ENCODE measurements at places on chromosomes 12 and 14.

DNA sequence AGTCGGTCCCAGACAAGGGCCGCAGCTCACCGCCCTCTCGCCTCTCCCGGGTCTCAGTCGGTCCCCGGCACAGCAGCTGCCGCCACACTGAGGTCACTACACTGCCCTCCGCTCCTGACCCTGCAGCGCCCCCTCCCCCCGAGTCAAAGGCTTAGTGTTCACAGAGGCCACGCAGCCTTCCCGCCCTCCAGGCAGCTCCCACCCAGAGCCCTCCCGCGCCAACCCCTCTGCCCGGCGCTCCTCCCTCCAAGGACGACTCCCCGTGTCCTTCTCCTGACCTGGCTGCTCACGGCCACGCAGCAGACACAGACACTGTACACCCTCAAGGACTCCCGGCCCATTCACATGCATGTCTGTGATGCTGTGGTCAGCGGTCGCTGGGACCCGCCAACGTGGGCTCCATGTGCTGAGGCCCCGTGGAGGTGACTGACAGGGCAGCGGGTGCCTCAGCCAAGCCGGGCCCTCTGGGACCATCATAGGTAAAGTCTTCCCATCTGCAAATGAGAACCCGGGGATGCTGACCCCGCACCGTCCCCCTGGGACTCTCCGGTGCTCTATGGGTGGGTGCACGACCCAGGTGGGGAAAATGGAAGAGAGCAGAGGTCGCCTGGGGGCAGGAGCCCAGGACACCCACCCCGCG, 16.3 kb upstream of the GALNT9 start:
- no peak for DNase-seq

- no peak for DNase-seq
These were observed 34.6 kb downstream of the LMNTD1 start for GRCh38 chr12:25518512-25518911.

DNA sequence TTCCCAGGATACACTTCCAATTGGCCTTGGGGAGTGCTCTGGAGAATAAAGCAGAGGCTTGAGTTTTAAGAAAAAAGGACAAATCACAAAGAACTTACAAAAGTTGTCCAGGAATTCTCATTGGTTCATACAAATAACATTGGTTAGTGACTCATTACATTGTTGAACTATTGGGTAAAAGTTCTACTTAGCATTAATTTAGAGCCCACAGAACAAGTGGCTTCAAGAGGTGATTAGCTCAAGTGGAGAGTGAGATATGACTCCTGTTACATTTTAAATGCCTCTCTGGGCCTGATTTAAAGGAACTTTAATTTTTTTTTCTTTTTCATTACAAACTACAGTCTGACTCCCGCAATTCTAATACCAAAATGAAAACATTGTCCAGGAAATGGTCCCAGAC, 72.9 kb downstream of the ASCL4 start:
- DNase-seq, result no peak

- DNase-seq, result no peak
These were observed 227.3 kb downstream of the DPF3 start for GRCh38 chr14:72666610-72667009.

DNA sequence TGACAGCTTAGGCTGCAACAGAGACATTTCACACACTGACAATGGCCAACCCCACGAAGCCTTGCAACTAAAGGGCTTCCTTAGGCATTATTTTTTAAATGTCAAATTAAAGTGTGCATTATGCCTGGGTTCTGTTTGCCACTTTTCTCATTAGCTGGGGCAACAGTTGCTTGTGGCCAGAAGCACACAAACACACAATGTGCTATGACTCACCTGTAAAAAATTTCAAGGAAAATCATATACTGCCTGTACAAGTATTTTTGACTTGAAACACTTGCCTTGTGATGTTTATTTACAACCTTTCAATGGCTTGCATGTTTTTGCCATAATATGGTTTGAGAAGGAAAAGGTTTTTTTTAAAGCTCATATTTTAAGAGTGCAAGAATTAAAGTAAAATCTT, 1.9 kb downstream of the NTN4 start:
- no peak for DNase-seq

DNA sequence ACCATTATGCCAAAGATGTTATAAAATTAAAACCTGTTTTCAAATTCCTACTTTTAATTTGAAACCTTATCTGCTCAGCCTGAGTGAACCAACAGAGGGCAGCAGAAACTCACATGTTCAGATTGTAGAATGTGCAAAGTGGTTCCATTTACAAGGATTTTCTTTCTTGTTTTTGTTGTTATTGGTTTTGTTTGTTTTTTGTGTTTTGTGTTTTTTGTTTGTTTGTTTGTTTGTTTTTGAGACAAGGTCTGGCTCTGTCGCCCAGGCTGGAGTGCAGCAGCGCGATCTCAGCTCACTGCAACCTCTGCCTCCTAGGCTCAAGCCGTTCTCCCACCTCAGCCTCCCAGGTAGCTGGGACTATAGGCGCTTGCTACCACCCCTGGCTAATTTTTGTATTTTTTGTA, 22.8 kb upstream of the GARIN2 start:
- DNase-seq, result no peak

- DNase-seq, result no peak
These were observed 152.2 kb downstream of the CHST11 start for GRCh38 chr12:104608998-104609397.

- DNase-seq, result no peak
These were observed 28.6 kb upstream of the NR1H4 start for GRCh38 chr12:100445081-100445481.

- DNase-seq, result peak; percentile 74
These were observed 4.4 kb downstream of the KMT5A start for GRCh38 chr12:123388177-123388950.

GRCh38 chr12:128018067-128018466, 248.9 kb upstream of the TMEM132C start:
- DNase-seq, result no peak

GRCh38 chr12:46933947-46934346, 108.2 kb upstream of the SLC38A4 start:
- DNase-seq, result peak; percentile 4

DNA sequence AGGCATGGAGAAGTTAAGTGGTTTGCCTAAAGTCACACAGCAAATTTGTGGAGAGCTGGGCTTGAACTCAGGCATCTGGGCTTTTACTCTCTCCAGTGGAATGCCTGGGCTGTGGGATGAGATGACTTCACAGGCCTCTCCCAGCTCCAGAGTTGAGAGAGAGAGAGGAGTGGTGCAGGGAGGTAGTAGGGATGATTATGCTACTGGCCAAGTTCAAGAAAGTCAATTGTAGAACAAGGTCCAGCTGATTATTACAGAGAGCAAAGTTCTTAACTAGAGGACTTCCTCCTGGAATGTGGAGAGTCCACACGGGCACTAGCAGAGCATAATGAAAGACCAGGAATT, 769 bp upstream of the EMP1 start:
- no peak for DNase-seq

GRCh38 chr14:76015191-76015590, 29.6 kb downstream of the IFT43 start:
- DNase-seq, result no peak

DNA sequence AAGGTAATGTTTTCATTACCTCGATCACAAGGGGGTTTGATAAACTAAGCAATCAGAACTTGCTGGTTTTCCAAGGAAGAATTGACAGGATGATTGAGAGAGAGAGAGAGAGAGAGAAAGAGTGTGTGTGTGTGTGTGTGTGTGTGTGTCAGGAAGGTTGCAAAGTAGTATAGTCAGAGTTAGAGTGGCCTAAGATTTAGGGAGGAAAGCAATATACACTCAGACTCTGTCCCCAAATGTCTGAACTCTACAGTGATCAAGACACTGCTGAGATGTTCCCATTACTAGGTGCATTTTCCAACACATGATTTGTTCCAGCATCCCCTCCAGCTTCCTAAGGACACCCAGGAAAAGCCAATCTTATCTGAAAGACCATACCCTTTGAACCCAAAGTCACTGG, 1074.1 kb downstream of the BCL11B start:
- DNase-seq, result no peak

- no peak for DNase-seq
These were observed 52.5 kb downstream of the ADGRD1 start for GRCh38 chr12:131006036-131006735.

DNA sequence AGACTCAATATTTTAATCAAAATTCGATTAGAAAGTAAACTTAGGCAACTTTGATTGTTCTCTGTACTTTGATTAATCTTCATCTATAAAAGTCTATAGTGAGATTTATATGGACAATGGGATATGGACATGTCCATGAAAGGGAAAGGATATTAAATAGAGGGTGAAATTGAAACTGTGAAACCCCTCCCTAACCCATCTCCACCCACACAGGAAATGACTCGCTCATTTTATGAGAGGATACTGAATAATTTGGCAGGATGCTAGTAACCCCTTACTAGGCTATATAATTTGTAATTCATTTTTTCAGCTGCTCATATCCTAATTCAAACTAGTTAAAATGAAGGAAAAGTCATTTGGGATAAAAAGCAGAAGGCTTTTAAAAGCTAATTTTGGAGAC, 328.0 kb upstream of the ATP2B1 start:
- no peak for DNase-seq

GRCh38 chr12:26026713-26027112, 68.2 kb downstream of the RASSF8 start:
- DNase-seq, result no peak

DNA sequence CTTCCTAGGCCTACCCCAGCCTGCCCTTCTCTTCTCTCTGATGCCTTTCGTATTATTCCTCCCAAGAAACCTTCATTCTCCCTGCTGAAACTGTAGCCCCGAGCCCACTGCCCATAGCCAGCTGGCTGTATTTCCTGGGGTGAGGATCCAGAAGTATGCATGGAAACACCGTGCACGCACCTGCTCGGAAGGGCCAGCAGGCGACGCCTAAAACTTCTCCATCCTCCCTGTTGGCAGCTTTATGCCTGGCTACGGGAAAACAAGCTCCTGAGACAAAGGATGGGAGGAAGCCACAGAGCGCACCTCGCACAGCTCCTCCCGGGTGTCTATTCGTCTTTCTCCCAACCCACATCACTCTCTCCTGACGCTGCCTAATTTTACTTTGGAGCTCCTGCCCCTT, 69.0 kb upstream of the CAPRIN2 start:
- no peak for DNase-seq

DNA sequence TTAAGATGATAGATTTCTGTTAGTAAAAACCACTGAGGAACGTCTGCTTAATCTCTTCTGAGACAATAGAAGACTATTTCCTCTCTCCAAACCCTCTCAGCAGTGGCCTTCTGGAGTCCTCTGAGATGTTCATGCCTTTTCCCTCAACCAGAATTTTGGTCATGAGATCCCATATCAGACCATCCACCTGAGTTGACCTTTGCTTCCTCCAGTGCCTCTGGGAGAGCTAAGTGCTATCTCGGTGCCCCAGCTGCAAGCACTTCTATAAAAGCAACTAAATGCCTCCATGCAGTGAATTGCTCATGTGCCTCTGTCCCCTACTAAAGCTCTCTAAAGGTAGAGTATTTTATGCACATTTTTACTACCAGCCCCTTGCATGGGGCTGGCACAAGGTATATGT, 172.8 kb upstream of the BCL2L14 start:
- DNase-seq, result no peak

DNA sequence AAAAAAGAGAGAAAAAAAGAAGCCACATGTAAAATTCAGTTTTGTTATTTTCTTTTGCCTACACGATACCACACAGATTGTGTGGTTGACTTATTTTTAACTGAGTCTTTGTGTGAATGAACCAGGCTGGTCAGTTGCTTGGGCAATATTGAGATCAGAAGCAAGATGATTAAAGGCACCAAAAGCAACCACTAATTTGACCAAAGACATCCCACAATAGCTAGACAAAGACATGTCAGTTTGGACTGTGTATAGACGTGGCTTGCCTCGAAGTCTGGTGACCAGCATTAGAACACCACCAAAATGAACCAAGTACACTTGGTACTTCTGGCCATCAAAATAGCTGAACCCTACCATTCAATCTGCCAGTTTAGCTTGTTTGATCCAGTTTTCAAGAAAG, 340.6 kb upstream of the TBX3 start:
- DNase-seq, result no peak

DNA sequence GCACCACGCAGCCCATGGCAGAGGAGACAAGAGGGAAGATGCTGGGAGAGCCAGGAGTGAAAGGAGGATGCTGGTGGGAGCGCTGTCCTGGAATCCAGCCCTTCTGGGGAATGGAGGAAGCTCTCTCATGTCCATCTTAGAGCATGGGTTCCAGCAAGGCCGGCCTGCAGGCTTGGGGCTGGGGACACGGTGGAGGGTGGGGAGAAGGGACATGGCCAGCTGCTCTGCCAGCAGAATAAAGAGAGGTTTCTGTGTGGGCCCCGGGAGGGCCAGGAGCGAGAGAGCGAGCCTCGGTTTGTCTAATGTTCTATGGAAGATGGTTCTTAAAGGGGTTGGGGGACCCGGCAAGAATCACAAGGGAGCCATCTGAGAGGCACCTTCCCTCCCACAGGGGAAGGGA, 60.2 kb downstream of the RIMBP2 start:
- DNase-seq, result no peak

GRCh38 chr12:30696103-30696408, 387 bp upstream of the IPO8 start:
- DNase-seq, result no peak

GRCh38 chr12:71415336-71416231, 24.0 kb upstream of the LGR5 start:
- peak; percentile 5 for DNase-seq

DNA sequence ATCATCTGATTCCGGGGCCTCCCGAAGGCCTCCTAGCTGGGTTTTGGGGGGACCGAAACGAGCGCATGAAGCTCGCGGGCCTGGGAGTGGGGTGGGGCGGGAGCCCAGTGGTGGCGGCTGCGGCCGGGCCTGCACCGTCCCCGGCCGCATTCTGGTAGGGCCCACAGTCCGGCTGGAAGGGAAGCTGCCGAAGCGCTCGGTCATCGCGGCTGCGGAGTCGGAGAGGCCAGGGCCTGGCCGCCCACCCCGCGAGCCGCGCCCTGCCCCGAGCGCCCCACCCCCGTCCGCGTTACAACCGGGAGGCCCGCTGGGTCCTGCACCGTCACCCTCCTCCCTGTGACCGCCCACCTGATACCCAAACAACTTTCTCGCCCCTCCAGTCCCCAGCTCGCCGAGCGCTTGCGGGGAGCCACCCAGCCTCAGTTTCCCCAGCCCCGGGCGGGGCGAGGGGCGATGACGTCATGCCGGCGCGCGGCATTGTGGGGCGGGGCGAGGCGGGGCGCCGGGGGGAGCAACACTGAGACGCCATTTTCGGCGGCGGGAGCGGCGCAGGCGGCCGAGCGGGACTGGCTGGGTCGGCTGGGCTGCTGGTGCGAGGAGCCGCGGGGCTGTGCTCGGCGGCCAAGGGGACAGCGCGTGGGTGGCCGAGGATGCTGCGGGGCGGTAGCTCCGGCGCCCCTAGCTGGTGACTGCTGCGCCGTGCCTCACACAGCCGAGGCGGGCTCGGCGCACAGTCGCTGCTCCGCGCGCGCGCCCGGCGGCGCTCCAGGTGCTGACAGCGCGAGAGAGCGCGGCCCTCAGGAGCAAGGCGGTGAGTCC, at the start of gene KLC1:
Gene KLC1 (plus strand): TSS at position 528 of the 819 bp plus-strand sequence. CDS start 25,354 bp downstream, outside the sequence.
- DNase-seq, result peak; percentile 88

GRCh38 chr14:64491637-64492036, 12.0 kb downstream of the ZBTB25 start:
- DNase-seq, result no peak

- peak; percentile 58 for DNase-seq
These were observed 4.9 kb upstream of the KLHL33 start for GRCh38 chr14:20440882-20441281.
